ENCODE measurements at places on chromosomes 7 and 10.

DNA sequence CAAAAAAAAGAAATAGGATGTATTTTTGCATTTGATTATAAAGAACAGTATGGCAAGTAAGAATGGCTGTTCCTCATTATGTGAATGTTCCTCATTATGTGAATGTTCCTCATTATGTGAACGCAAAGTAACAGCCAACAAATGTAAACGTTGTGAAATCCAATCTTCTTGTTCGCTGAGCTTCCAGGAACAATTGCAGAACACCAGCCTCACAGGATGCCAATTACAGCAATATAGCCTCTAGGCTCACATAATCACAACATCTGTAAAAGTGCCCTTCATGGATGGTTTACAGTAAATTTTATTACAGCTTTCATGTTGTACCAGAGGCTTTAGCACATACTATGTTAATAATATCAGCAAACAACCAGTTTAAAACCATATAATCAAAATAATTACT lies 71.6 kb downstream of the THSD7A start:
- no peak for DNase-seq

DNA sequence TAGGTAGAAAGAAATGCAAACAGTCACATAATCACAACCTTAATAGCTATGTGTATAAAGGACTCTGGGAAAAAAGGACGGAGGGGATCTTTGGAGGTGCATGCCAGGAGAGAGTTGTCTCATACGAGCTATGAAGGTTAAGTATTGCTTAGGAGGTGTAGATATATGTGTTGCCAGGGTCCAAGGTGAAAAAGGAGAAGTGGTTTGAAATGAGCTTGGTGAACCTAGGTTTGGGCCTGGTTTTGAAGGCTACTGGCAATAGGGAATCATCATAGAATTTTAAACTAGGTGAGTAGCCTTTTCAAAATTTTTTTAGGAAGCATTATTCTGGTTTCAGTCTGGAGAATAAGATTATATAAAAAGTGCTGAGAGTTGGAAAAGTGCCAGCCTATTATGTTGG lies 336.8 kb downstream of the AUTS2 start:
- no peak for DNase-seq

DNA sequence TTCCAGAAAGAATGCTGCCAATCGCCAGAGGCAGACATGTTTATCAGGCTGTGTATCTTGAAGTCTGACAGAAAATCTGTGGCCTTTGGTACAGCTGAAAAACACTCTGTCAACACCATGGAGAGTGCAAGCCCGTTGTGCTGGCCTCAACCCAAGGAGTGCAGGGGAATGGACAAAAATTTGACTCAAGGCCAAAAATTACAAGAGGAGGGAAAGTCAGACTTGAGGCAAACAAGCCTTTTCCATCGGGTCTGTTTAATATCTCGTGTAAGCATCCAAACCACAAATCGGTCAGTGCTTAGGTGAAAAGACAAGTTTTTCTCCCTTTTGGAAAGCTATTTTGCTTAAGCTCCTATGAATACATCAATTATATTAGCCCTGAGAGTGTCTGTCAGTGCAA lies 305.3 kb upstream of the NFE2L3 start:
- DNase-seq, result no peak

DNA sequence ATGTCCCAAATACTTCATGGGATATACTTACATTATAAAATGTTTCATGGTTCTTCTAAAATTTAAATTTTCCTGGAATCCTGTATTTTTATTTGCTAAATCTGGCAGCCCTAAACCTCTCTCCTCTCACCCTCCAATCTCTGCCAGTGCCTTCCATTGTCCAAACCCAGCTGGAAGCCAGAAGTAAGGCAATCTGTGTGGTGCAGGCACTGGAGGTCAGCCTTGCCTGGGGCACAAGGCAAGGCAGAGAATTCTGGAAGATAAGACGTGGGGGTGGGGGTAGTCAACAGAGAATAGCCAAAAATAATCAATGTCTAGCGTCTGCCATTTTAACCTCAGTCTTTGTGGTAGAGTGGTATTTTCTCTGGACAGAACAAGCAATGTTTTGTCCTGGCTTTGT lies 381.7 kb downstream of the GPAM start:
- no peak for DNase-seq

- no peak for DNase-seq
Measured at GRCh38 chr7:49112222-49112621, 187.9 kb downstream of the CDC14C start.

- no peak for DNase-seq
Measured at GRCh38 chr7:18727115-18727870, 231.7 kb downstream of the HDAC9 start.

GRCh38 chr7:8260871-8261694 lies 884 bp downstream of the ICA1 start:
- no peak for DNase-seq
